ENCODE measurements at places on chromosomes 7 and 10.
A peak's percentile ranks its signal among the peaks of the same experiment; 100 is the strongest.

- DNase-seq, result no peak
Observed at GRCh38 chr10:6306917-6307316, 104.2 kb downstream of the PFKFB3 start.

DNA sequence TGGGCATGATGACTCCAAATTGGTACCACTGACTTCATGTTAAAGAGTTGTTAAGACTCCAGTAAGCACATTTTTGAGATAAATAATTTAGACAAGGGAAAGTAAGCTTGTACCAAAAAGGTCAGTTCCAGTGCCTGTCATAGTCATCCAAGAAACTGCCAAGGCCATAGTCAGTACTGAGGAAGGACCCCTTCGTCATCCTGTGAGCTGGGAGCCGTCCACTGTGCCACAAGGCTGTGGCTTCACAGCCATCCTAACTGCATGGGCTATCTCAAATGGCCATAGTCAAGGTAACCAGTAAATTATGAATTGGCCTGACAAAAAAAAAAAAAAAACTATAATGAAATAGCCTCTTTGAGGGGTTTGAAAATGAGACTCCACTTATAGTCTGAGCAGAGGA is 207.2 kb downstream of the C7orf25 start:
- no peak for DNase-seq

- no peak for DNase-seq
Observed at GRCh38 chr7:39187130-39187529, 209.4 kb downstream of the POU6F2 start.

DNA sequence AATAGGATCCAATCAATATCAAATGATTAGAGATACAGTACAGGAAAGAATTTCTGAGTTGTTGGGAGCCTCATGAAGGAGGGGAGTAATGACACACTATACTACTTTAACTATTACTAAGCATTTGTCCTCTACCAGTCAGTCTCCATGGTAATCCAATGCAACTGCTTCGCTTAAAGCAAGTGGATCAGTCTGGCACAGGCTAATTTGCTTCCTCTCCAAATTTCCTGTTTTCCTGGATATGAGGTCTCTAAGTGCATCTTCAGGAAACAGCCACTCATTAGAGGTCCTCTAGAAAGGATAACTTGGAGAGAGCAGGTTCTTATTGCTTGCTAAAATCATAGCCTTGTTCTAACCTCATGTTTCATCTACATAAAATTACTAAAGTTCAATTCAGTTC is 8.4 kb upstream of the SEPTIN7 start:
- DNase-seq, result no peak

GRCh38 chr10:70034232-70034631 is 18.4 kb upstream of the MACROH2A2 start:
- DNase-seq, result no peak

GRCh38 chr10:110137142-110137545 is 70.3 kb upstream of the MXI1 start:
- DNase-seq, result no peak

GRCh38 chr10:69334302-69335062 is 56.2 kb downstream of the HK1 start:
- DNase-seq, result no peak

GRCh38 chr7:16462431-16462889 is 3.1 kb downstream of the SOSTDC1 start:
- no peak for DNase-seq

DNA sequence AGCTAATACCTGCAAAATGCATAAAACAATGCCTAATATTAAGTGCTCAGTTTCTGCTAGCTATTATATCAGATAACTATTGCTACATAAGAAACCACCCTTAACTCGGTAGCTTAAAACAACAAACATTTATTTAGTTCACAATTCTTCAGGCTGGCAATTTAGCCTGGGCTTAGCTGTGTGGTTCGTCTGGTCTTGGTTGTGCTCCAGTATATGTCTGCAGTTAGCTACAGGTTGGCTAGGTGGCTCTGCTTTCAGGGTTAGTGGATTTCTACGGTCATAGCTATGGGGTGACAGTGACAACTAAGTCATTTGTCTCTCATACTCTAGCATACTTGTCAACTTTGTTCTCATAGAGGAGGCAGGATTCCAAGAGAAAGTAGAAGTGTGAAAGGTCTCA is 61.8 kb upstream of the NRP1 start:
- no peak for DNase-seq

DNA sequence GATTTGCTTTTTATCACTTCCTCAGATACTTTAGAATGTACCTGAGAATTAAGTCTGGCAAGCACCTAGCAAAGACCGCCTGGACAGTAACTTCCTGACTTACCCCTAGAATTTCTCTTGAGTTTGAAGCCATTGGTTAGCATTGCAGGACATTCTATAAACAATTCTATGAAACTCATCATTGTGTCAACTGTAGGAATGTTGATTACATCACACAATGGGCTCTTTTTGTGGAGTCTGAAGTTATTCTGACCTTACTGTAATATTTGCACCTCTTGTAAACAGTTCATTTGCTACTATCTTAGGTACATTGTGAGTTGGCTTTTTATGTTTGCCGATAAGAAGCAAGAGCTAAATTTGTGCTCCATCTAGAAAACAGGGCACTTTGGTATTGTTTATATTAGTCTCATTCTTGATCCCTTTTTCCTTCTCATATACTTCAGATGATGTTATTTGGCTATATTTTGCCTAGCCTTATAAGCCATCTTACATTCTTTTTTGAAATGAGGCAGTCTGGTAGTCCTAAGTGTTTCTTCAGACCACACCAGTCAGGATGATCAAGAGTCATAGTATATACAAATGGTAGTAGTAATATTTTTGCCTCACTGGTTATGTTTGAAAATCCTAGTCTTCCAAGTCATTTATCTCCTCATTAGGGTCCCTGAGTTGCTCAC is 52.4 kb downstream of the CASD1 start:
- no peak for DNase-seq

- DNase-seq, result no peak
Observed at GRCh38 chr10:12868229-12868628, 133.3 kb downstream of the CCDC3 start.

GRCh38 chr7:50625360-50625759 is 60.2 kb upstream of the DDC start:
- no peak for DNase-seq

DNA sequence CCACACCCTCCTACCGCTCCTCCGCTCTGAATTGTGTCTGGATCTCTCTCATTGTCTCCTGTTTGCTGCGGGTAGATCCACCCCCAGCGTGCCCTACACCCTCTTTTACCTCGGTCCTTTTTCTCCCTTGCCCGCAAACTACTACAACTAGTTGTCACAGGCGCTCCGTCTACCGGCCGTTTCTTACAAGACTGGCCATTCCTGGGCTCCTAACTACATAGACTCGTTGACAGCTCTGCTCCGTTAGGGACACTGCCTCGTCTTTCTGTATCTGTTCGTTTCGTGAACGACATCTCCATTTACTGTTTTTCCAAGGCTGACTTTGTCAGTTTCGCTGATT is 786 bp downstream of the TAF3 start:
- DNase-seq, result peak; percentile 24

- DNase-seq, result no peak
Observed at GRCh38 chr10:1362589-1363445, 306.6 kb downstream of the WDR37 start.

DNA sequence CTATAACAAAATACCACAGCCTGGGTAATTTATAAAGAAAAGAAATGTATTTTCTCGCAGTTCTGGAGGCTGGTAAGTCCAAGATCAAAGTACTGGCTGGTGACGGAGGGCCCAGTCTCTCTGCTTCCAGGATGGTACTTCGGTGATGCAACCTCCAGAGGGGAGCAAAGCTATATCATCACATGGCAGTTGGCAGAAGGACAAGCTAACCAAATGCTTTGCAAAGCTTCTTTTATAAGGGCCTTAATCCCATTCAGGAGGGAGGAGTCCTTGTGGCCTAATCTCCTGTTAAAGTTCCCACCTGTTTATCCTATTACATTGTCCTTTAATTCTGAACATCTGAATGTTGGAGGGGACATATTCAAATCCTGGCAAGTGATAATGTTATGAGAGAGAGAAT is 134.1 kb upstream of the SP4 start:
- no peak for DNase-seq

- DNase-seq, result no peak
Observed at GRCh38 chr10:53754596-53755250, 982.1 kb upstream of the MBL2 start.

DNA sequence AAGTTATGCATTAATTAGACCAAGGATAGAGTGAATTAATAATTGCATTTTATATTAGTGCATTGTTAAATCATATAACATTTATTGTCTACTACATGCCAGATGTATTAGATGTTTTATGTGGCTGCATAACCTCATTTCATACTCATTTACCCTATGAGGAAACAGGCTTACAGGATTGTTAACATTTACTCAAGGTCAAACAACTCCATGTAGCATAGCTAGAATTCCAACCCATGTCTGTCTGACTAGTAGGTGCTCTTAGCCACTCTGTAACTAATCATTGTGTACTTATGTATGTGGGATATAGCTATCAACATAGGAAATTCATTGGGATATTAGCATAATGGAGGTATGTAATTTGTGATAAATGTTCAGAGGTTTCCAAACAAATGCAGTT is 46.3 kb downstream of the PHYHIPL start:
- DNase-seq, result no peak

DNA sequence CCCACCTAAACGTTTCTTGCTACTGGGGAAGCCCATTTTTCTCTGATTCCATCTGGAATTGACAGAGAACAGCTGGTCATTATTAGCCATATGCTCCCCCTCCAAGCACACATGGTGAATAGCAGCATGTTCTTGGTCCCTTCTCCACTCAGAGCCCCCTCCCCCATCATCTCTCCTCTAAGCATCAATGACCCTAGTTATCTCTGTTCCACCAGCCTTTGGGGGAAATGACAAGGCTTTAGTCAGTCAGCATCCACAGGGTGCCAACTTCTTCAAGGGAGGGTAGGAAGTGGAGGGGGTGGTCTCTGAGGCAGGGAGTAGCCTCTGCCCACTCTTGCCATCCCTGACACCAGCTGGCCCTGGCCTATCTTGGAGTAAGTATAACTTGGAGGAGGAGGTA is 163.1 kb downstream of the UBE2H start:
- no peak for DNase-seq
